ENCODE measurements at places on chromosomes 16 and 17. TPM values are rescaled to one million over a fixed set of nuclear protein-coding genes. Genes with fewer than 3 reads are reported as not detected.

- no peak for DNase-seq
Measured at GRCh38 chr16:12613131-12613991, 190.3 kb downstream of the CPPED1 start.

DNA sequence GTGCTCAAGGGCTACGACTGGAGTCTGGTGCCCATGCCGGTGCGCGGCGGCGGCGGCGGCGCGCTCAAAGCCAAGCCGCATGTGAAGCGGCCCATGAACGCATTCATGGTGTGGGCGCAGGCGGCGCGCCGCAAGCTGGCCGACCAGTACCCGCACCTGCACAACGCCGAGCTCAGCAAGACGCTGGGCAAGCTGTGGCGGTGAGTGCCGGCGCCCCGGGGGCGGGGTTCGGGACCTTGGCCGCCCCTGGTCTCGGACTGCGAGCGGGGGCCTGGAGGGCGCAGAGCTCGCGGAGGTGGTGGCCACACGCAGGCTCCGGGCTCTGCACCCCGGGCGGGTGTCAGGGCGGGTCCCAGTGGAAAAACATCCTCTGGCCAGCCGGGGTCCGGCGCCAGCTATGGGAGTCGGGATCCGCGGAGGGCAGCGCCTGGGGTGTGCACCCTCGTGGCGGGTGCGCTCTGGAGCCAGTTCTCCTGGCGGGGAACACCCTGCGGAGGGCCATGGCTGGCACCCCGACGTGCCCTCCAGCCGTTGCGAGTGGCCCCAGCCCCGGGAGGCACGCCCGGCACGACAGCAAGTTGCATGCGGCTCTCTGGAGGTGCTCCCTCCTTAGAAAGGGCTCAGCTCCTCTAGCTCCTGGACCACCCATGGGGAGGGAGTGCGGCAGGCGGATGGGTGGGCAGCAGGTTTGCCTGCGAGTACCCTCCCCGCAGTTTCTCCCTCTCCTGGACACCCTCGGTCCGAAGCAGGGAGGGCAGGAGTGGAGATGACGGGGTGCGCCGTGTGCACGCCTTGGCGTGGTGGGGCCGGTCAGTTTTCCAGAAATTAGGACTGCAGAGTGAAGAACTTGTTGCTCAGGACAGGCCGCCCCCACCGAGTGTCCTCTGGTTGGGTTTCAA lies 824 bp downstream of the SOX8 start:
- no peak for DNase-seq

DNA sequence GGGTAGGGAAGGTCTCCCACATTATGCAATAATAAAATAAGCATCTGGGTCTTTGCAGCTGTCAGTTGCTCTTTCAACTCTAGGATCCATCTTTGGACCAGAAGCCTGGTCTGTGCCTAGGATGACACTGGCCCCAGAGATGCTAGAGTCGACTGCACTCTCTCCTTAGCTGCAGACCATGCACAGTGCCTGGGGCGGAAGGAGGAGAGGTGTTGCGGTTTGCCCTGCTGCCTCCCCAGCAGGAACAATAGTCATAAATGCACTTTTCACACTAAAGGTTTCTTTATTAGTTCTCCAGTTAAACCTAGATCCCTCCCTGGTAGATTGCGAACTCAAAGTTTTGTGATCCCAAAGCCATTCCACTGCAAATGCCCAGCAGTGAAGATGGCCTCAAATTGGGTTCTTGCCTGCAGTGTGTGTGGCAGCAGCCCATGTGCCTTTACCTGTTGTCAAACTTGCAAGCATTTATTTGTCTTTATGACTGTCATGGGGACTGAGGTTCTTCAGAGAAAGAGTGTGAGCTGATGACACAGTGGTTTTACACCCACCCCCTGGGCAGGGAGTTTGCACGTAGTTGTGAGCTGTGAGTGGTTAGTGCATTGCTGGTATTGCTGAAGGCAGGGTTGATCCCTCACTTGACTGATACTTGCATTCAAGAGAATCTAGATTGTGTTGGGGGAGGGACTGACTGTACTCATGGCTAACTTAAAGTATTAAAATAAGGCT lies 10.3 kb downstream of the ATXN1L start:
- no peak for DNase-seq

DNA sequence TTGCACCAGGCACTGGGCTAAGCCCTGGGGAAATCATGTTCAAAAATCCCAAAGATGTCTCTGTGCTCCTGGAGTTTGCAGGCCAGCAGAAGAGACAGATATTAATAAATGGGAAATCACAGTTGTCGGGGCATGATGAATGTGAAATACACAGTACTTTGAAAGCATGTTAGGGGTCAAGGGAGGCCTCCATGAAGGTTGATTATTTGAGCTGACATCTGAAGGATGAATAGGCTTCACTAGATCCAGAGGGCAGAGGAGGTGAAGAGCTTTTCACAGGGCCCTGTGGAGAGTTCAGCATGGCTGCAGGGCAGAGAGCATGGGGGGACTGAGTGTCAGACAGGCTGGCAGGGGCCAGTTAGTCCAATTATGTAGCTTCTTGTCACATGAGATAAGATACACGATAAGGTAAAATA lies 2.6 kb downstream of the ANKRD40CL start:
- DNase-seq = no peak

GRCh38 chr16:26982422-26982821 lies 84.3 kb upstream of the C16orf82 start:
- no peak for DNase-seq

- no peak for DNase-seq
Measured at GRCh38 chr16:52812678-52813556, 239.8 kb downstream of the CHD9NB start.

DNA sequence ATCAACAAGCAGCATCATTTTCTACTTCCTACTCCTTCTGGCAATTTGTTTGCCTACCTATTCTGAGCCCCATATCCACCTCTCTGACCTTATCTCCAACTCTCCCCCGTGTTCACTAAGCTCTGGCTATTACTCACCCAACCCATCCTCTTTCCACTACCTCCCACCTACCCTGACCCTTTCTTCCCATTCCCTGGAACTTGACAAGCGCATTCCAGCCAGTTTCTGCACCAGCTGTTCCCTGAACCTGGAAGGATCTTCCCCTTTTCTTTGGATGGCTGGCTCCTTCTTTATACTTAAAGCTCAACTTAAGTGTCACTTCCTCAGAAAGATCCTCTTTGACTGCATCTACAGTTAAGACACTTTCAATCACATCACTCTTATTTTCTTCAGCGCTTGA lies 2.2 kb downstream of the DCUN1D3 start:
- no peak for DNase-seq

DNA sequence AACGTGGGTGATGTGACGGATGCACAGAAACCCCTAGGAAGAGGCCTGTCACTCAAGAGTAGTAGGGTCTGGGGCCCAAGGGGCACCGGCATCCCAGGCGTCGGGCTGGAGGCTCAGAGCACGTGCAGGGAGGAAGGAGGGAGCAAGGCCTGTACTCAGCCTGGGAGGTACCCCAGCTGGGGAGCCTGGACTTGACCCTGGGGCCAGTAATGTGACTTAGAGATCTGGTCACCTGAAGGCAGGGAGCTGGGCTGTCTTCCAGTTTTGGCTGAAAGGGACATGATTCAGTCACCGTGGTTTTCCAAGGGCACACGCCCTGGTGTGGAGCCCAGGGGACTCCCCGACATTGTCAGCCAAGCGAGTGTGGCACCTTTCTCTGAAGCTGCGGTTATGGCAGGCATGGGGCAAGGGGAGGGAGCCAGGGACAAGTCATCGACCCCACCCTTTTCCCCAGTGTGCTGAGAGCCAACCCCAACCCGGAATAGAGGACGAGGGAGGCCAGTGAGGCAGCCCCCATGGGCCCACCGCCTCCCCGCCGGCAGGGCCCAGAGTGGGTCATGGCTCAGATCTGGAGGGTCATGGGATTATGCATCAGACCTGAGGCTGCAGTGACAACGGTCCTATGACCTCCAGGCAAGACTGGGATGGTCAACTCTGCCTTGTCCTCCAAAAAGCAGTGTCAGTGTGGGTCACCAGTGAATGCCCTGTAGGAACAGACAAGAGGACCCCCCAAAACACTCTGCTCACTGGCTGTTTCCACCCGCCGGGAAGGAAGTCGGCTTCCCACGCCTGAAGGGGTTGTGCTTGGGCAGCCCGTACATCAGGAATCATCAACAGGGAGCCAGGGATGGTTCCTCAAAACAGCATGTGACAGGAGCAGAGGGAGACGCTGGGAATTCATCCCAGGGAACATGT lies 41.9 kb downstream of the MEAK7 start:
- no peak for DNase-seq

DNA sequence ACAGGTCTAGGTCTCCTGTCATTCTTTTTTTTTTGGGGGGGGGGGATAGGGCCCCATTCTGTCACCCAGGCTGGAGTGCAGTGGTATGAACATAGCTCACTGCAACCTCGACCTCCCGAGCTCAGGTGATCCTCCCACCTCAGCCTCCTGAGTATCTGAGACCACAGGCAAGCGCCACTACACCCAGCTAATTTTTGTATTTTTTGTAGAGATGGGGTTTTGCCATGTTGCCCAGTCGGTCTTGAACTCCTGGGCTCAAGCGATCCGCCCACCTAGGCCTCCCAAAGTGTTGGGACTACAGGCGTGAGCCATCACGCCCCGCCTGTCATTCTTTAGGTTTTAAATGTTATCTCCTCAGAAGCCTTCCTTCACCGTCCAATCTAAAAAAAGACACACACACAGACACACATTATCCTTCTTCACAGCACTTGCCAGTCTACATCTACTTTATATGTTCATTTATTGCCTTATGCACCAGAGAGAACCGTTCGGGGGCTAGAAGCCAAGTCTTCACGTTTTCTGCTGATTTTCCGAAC lies 694 bp downstream of the MRPL27 start:
- no peak for DNase-seq

The CENPN gene
- total RNA-seq = 7.9 TPM

The SMIM5 gene
- total RNA-seq = 14.0 TPM
